Effector CD4-positive, alpha-beta T cell (primary cell): ENCODE measurements at places on chromosomes 6 and 20.

DNA sequence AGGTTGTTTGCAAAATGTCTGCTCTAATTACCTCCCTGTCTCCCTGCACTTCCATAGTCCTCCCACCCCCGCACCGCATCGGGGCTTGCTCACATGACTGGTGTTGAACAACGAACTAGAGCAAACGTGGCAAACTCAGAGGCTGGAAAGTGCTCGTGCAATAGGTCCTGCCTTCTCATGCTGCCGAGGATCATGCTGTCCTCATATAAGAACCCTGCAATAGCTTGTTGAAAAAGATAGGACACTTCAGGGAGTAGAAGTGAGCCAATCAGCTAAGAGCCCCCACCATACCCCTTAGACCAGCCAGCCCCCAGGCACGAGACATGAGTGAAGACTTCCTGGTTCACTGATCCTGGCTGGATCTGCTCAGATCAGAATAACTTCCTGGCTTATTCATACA lies 219.2 kb downstream of the C6orf118 start:
- no peak for DNase-seq

GRCh38 chr20:43975096-43975768 lies 60.6 kb downstream of the TOX2 start:
- DNase-seq = no peak

DNA sequence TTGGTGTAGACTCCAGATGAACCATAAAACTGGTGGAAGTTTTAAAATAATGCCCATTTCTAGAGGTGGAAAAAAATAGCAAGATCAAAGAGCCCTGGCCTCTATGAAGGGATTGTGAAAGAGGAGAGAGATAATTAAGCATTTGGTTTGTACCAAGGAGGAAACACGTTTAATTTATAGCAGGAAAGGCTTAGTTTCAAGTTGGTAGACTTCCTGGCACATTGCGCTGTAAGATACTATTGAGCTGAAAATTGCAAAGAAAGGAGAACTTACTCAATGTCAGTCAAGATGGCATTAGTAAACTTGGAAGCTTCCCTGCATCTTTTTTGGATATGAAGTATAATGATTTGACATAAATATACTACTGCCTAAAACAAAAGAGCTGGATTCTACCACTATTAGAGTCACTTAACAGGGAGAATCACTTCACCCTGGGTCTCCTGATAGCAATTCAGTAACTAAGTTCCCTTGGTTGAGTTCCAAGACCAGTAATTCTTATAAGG lies 24.4 kb downstream of the MARCKS start:
- no peak for DNase-seq

DNA sequence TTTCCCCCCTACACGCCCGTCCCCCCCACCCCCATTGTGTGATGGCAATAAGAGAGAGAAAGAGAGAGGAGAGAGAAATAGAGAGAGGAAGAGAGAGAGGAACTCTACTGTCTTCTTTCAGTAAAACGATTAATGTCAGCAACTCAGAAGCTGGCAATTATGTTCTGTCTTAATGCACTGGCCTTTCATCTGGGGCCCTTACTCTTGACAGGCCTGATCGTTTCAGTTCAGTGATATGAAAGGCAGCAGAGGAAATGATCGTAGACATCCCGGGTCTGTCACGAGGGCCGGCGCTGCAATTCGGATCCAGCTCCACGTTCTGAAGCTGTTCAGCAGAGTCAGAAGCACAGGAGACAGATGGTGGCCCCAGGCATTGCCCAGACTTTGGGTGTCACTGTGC lies 308.9 kb downstream of the ZNF217 start:
- DNase-seq = no peak

DNA sequence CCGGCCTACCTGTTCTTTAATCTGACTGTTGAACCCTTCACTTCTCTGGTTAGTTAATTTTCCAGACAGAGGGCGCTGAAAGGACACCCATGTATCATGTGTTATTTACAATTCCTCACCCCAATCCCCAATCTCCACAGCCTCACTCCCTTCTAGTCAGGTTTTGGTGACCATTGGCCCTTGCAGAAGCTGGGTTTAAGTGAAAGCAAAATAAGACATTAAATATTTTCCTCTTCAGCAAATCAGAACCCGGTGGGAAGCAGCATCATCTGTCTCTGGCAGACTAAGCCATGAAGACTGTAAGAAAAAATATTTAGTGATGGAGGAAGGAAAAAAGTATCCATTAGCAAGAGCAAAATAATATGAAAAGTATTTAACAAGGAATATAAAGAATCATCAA lies 9.4 kb upstream of the HLA-DQA1 start:
- peak; percentile 28 for DNase-seq

DNA sequence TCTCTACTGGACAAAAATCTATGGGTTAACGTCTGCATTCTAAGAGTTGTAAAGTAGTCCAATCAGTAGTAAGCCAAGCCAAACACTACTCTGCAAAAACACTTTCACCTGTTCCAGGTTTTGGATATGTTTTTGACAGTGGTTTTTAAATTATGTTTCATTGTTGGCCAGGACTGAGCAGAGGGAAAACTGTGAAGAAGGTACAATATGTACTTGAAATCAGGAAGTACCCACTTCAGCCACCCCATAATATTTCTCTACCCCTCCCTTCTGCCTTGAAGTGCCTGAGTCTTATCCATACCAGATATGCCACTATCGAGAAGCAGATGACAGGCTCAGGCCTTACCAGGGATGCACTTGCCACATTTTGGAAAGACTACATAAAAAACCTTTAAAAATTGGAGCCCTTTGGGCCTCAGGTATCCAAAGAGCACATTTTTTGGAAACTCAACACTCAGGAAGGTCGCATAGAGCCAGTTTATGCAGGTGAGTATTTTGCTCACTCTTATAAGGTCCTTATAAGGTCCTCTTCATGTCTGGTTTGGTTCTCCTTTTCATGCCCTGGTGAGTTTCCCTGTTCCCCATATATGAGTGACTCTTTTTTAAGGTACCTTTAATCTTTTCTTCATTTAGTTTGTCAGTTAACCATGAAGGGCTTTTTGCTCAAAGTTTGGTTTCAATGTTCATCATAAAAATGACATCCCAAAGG lies 859.3 kb upstream of the FLRT3 start:
- no peak for DNase-seq

DNA sequence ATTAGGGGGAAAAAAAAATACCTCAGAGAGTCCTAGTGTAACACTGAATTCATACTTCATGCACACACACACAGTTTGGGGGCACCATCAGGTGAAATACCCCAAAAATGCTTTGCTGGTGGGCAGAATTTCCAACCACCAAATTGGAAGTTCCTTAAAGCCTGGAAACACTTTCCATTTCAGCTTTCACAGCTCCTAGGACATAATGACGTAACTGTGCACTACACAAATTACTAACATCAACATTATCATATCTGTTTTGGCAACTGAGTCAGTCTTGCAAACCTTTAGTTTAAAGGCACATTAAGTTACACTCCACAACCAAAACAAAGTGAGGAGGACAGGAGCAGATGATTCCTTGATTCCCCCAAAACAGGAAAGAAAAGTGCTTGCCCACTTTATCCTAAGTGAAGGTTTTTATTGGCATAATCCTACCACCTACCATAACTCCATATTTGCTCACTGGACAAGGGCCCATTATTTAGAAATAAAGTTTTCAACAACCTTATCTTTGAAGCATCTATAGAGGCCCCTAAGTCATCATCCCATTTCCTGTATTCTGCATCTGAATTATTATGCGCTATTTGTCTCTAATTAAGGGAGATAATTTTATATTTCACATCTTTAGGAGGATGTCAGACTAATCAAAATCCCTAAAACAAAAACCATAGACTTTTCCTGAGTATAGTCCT lies 3.4 kb downstream of the MBOAT1 start:
- DNase-seq = no peak

- no peak for DNase-seq
Observed at GRCh38 chr6:108581932-108582475, 21.3 kb downstream of the FOXO3 start.

DNA sequence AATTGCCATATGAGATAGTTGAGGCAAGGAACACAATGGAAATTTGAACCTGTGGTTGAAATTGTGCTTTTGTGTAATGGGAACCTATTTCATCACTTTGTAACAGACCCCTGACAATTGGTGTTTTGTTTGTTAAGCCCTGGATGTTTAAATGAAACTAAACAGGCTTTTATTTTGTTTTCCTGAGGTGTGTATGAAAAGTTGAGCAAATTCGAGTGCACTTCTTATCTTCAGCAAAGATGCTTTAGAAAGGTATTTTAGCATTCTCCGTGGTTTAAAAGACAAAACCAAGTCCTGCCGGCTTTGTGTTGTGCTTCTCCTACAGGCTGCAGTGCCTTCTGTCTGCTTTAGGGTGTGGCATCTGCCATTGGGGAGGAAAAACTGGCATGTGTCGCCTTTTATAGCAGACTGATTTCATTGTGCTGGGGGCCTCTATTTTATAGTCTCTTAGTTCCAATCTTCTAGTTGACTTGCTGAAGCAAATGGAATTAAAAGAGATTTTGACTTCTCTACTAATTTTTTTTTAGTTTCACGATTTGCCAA lies 2.2 kb upstream of the ARID1B start:
- DNase-seq = no peak

DNA sequence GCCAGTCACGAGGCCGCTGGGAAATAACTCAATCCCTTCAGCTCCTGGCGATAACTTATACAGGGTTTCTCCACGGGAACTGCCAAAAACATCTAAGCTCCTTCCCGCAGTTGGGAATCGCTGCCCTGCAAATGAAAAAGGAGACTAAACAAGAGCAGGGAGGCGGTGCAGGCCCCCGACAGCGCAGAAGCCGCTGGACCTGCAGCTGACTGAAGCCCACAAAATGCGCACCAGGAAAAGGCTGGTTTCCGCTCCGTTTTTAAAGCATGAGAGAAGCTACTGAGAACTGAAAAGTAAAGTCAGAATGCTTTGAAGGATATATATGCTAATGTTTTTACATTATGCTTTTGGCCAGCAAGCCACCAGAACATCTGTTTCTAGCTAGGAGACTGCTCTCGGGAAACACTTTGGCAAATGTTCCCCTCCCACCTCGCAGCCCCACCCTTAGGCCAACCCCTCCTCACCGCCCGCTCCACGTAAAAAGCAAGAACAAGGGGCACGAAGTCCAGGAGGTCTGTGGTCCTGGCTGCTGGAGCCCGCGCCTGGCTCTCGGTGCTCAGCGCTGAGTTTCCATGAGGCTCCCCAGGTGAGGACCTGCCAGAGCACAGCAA lies 90.5 kb downstream of the SOD2 start:
- DNase-seq = no peak

DNA sequence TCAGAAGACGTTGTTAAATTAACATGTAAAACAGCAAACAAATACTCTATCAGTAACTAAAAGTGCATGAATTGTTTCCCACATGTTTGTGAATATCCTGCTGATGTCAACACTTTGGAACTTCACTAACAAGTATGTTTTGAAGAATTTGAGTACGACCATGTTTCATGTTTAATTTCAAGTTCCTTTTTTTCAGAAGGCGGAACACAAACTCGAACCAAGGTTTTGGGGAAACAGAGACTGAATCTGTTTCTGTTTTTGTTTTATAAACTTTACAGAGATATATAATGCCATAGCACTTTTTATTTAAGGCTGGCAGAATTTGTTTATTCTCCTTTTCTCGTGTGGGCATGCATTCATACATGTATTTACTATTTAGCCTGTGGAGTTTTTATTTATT lies 509.3 kb upstream of the CITED2 start:
- no peak for DNase-seq

DNA sequence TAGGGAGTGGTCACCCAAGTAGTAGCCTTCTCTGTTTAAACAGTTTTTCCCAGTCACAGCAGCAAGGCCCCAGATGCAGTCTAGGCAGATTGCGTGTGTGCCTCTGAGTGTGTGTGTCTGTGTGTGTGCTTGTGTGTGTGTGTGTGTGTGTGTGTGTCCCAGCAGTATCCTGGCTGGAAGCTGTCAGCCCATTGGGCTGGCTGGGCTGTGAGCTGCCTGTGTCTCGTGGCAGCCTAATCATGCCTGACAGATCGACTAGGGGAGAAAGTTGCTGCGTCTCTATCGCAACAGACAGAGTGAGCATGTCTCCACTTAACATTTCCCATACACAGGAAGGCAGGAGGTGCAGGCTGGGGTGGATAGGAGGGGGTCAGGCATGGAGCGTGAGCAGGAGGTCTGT lies 42.9 kb upstream of the LRFN2 start:
- DNase-seq = no peak

DNA sequence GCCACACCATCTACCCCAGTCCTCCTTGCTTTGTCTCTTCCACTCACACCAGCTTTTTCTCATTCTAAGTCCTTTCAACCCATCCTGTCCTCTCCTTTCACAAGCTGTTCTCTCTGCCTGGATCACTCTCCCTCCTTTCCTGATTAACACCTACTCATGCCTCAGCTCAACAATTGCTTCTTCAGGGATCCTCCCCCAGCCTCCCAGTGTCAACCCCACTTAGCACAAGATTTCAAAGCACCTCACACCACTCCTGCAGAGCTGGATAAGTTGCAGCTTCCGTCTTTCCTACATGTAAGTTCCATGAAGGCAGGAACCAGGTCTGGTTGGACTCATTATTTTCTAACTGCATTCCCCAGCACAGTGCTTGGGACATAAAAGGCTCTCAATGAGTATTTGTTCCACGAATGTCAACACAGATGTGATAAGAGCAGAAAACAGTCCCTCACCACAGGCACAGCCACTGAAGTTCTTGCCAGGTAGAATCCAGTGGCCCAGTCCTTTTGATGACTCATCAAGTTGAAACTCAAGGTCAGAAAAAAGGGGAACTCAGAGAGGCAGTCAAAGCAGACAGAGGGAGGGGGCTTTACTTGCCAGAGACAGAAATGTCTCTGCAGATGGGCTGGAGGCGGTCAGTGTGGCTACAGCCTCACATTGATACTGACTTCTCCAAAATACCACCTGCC lies 193.4 kb upstream of the PRDM1 start:
- no peak for DNase-seq

DNA sequence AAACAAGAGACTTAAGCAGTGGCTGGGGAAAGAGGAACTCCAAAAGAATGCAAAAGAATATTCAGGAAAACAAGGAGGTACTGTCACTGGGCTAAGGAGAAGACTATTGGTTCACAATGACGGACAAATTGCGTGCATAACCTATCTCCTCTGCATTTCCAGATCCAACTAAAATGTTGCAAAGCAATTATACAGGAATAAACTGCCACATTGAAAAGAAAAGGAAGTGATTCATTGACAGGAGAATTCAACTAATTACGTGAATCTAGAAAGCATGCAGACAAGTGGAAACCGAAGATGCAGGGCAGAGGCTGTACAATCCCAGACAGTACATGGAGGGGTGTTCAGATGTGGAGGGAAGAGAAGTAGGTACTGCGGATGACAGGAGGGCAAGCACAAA lies 152.8 kb upstream of the RIPOR2 start:
- DNase-seq = no peak

GRCh38 chr20:59751075-59751711 lies 146.9 kb downstream of the PHACTR3 start:
- DNase-seq = no peak

DNA sequence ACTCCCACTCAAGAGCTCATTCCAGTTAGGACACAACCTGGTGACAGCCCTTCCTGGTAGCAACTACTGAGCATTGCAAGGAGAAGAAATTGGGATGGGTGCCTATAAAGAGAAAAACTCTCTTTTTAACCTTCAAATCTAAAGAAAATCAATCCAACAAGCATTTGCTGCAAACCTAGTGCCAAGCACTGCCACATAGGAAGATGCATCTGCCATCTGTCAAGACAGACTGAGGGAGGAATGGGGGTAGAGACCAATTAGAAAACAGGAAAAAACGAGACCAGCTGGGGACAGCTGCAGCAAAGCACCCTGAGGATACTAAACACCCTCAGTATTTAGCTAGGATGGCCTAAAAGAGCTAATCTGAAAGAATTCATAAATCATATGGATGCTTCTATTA lies 27.9 kb downstream of the HLA-DMB start:
- DNase-seq = no peak
